ENCODE measurements at places on chromosomes 5 and 9.

- DNase-seq = no peak
These were observed 196 bp upstream of the GRM6 start for GRCh38 chr5:178995341-178995690.

GRCh38 chr9:134534661-134535080, 106.9 kb upstream of the COL5A1 start:
- DNase-seq = no peak

GRCh38 chr9:71915495-71915894, 4.1 kb downstream of the C9orf85 start:
- DNase-seq = no peak

- DNase-seq = no peak
These were observed 143.9 kb downstream of the DMRTA1 start for GRCh38 chr9:22590336-22591033.

GRCh38 chr9:133526721-133527321, 2.1 kb upstream of the MYMK start:
- DNase-seq = no peak

DNA sequence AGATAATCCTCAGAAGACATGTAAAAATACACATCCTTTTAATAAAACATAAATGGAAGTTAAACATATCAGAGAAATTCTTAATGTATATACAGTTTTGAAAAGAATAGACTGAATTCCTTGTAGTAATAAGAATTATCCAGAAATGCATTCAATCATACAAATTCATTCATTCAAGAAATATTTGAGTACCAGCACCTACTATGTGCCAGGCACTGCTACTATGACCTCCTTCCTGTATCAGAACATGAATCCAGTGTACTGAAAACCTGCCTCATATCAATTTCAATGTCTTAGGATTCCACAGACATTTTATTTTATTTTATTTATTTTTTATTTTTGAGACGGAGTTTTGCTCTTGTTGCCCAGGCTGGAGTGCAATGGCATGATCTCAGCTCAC, 13.3 kb downstream of the PRKAA1 start:
- no peak for DNase-seq

DNA sequence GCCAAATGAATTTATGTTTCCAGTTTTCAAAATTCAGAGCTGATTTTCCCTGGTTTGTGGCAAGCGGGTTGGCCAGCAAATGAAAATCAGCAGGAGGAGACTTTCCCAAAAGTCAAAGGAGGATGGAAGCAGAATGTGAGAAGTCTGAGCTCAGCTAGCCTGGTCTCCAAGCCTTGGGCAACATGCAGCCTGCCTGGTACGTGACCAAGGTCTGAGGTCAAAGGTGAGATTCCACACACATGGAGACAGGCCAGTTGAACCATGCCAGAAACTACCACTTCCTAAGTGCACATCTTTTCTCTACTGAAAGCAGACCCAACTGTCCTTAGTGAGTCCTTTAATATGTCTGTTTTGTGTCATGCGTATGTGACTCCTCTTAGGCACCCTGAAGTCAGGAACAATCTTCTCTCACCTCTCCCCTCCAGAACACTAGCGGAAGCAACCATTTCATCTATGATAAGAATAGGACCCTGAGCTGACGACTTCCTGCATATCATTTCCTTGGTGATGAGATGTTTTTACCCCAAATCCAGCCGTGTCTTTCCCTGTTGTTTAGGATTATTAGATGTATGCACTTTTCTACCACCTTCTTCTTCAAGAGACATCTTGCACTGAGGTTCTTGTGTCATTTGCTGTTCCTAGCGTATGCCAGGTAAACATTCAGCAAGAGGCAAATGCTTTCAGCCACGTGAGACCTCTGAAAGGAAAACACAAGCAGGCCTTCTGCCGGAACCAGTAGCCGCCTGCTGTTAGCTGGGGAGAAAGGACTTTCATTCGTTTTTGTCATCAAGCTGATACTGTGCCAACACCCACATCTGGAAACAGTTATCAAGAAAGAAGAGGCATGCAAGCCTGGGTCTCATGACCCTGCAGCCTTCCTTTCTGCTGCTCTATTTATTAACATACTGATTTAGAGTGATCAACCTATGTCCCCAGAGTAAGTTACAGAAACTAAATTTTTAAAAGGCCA, 9.7 kb upstream of the TGFBI start:
- no peak for DNase-seq

DNA sequence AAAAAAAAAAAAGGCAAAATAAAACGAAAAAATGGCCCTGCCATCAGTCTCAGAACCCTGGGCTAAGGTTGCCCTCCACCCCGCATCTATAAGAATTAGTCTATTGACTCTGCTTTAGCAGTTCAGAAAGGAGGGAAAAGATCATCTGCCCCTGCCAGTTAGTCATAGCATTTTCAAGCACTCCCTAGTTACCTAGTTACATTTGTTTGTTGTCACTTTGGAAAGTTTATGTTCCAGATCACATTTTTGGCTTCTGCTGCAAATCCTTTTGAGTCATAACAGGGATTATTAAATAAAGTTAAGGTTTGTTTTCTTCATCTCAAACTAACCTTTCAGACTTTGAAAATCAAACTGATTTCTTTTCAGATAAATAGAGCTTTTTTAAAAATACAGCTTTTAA, 52.1 kb downstream of the AQP7 start:
- DNase-seq = no peak

DNA sequence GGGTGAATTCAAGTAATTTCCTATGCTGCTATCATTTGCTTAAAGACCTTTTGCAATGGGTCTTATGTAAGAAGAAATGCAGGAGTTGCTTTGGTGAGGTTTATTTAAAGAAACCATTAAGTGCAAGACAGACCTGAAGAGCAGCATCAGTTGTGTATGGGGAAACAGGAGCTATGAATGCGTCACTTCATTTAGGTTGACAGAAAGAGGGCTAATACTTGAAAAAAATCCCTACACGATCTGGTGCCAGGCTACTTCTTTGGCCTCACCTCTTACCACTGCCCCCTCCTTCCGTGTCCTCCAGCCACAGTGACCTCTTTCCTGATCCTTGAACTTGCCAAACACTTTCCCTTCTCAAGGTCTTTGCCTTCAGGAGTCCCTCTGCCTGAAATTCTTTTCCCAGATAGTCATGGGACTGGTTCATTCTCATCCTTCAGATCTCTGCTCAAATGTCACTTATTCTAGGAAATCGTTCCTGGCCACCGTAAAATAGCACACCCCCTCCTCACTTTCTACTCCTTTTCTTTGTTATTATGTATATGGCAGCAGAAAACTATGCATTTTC, 1.4 kb upstream of the JAK2 start:
- DNase-seq = no peak

- peak; percentile 32 for DNase-seq
These were observed 21.6 kb downstream of the UBAC1 start for GRCh38 chr9:135939351-135940265.

GRCh38 chr9:29176231-29176630, 1603.0 kb upstream of the C9orf72 start:
- no peak for DNase-seq

DNA sequence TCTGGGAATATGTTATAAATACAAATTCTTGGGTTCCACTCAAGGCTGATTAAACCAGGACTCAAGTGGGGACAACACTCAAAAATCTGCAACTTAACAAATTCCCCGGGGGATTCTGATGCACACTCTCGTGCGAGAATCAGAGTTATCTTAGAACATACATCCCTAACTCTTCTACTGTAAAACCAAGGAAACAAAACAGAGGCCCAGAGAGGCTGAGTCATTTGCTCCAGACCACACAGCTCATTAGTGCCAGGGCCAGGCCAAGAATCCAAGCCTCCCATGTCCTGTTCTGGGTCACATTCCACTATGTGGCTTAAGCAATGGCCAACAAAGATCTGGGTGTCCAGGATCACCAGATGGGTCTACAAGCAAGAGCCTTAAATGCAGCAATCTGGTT, 166.0 kb downstream of the ADAMTS12 start:
- DNase-seq = no peak

- DNase-seq = peak; percentile 56
These were observed 23.3 kb downstream of the MCTP1 start for GRCh38 chr5:95261437-95262175.

Data from CD4-positive, alpha-beta T cell treated with Interferon gamma for 1 hour (primary cell).